ENCODE measurements at places on chromosomes 6 and 20.

DNA sequence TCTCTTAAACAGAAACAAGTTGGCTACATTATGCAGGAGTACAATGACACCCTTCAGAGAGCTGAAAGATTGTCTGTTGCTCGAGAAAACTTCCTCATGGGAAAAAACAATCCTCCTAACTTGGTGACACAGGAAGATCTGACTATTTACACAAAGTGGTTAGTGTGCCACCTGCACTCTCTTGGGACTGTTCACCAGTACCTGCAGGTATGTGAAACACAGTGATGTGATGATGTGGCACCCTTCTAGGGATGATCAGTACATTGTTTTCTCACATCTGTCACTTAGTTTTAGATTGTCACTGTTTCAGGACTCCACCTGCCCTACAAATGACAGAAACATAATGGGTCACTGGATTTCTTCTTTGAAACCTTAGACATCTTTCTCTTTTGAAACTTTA lies 101.8 kb downstream of the CEP57L1 start:
- H3K27me3 ChIP-seq = no peaks in the 10 kb centered on the region
- H3K4me3 ChIP-seq = no peak overlapping the region
- no peak overlapping the region for H3K27ac ChIP-seq
- no peaks in the 10 kb centered on the region for H3K36me3 ChIP-seq

- H3K4me1 ChIP-seq = peaks cover 17% of the 10 kb centered on the region
- no peak overlapping the region for H3K4me3 ChIP-seq
- peaks cover 6% of the 10 kb centered on the region for H3K36me3 ChIP-seq
- peak; percentile 30 for DNase-seq
- H3K27me3 ChIP-seq = no peaks in the 10 kb centered on the region
These were observed 6.1 kb downstream of the EDN1 start for GRCh38 chr6:12296255-12296573.

DNA sequence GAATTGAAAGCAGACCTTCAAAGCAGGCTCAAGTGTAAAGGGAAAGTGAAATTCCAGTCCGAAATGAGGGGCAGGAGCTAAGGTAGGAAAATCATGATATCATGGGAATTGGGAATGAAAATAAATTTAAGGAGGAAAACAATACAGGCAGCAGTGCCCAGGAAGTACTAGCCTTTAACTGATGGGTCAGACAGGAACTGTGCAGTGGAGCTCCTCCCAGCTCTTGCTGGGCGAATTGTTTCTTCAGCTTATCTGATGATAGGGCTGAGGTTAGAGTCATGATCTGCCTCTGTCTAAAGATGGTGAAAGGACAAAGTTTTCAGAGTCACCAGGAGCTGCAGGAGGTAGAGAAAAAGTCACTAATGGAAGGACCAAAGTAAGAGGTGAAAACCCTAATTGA lies 457.9 kb upstream of the PTCHD4 start:
- H3K36me3 ChIP-seq = no peaks in the 10 kb centered on the region
- no peak overlapping the region for H3K27ac ChIP-seq
- no peaks in the 10 kb centered on the region for H3K27me3 ChIP-seq
- no peak overlapping the region for H3K4me3 ChIP-seq
- peaks cover 6% of the 10 kb centered on the region for H3K4me1 ChIP-seq

- peaks cover 30% of the 10 kb centered on the region for H3K36me3 ChIP-seq
- no peak overlapping the region for H3K4me3 ChIP-seq
These were observed 107.4 kb downstream of the RPP40 start for GRCh38 chr6:4896401-4896800.

- H3K4me3 ChIP-seq = no peak overlapping the region
- no peak overlapping the region for H3K27ac ChIP-seq
- DNase-seq = no peak
- peaks cover 5% of the 10 kb centered on the region for H3K36me3 ChIP-seq
- peaks cover 22% of the 10 kb centered on the region for H3K4me1 ChIP-seq
- H3K27me3 ChIP-seq = no peaks in the 10 kb centered on the region
These were observed 31.2 kb downstream of the RREB1 start for GRCh38 chr6:7138921-7139358.

GRCh38 chr20:1144401-1145172 lies 26.2 kb downstream of the PSMF1 start:
- no peak overlapping the region for H3K27ac ChIP-seq
- no peaks in the 10 kb centered on the region for H3K27me3 ChIP-seq
- no peaks in the 10 kb centered on the region for H3K4me1 ChIP-seq

GRCh38 chr6:40743226-40743625 lies 156.1 kb upstream of the LRFN2 start:
- no peak overlapping the region for H3K27ac ChIP-seq
- H3K27me3 ChIP-seq = no peaks in the 10 kb centered on the region
- H3K4me3 ChIP-seq = no peak overlapping the region
- H3K4me1 ChIP-seq = no peaks in the 10 kb centered on the region
- H3K36me3 ChIP-seq = no peaks in the 10 kb centered on the region

GRCh38 chr20:51100617-51101016 lies 77.7 kb upstream of the KCNG1 start:
- no peak overlapping the region for H3K4me3 ChIP-seq
- no peaks in the 10 kb centered on the region for H3K36me3 ChIP-seq
- no peaks in the 10 kb centered on the region for H3K4me1 ChIP-seq
- H3K27ac ChIP-seq = no peak overlapping the region
- DNase-seq = no peak
- no peaks in the 10 kb centered on the region for H3K27me3 ChIP-seq

GRCh38 chr6:62043084-62043483 lies 242.9 kb downstream of the KHDRBS2 start:
- H3K27ac ChIP-seq = no peak overlapping the region
- no peaks in the 10 kb centered on the region for H3K4me1 ChIP-seq
- no peak overlapping the region for H3K4me3 ChIP-seq
- no peaks in the 10 kb centered on the region for H3K27me3 ChIP-seq

DNA sequence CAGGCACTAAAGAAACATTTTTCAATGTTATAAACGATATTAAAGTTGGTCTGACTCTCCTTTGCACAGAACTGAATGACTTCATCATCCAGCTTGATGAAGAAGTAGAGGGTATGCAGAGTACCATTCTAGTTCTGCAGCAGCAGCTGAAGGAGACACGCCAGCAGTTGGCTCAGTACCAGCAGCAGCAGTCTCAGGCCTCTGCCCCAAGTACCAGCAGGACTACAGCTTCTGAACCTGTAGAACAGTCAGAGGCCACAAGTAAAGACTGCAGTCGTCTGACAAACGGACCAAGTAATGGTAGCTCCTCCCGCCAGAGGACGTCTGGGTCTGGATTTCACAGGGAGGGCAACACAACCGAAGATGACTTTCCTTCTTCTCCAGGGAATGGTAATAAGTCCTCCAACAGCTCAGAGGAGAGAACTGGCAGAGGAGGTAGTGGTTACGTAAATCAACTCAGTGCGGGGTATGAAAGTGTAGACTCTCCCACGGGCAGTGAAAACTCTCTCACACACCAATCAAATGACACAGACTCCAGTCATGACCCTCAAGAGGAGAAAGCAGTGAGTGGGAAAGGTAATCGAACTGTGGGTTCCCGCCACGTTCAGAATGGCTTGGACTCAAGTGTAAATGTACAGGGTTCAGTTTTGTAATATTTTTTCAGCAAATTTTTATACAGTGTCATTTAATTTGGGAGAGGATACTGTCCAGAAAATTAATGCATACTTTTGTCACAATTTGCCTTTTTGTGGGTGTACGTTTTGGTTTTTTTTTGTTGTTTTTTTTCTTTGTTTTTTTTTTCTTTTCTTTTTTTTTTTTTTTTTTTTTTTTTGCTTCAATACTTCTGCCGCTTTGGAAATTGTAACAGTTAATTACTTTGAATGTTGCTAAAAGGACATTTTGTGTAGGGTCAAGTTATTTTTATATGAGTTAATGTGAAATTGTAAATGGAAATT lies 6.6 kb upstream of the ACAT2 start:
- no peak overlapping the region for H3K4me3 ChIP-seq
- H3K36me3 ChIP-seq = peaks cover 22% of the 10 kb centered on the region
- H3K4me1 ChIP-seq = peaks cover 2% of the 10 kb centered on the region
- no peak overlapping the region for H3K27ac ChIP-seq
- DNase-seq = peak; percentile 59

GRCh38 chr20:20582734-20583133 lies 129.7 kb downstream of the RALGAPA2 start:
- DNase-seq = no peak
- no peak overlapping the region for H3K4me3 ChIP-seq
- H3K4me1 ChIP-seq = no peaks in the 10 kb centered on the region
- H3K27ac ChIP-seq = no peak overlapping the region

DNA sequence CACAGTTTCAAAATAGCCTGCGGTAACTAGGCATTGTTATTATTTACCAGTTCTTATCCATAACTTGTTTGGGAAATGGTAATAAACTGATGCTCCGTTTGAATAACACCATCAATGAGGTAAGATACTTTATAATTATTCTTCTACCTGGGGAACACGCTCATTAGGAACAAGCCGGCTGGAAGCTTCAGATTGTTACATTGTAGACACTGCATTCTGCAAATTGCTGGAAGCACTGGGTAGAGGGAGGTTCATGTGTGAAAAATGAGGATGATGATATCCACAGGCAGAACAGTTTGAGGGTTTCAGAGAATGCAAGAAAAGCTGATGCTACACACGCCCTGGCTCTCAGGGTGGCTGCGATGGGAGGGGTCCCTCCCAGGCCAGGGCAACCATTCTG lies 560.6 kb upstream of the AGPAT4 start:
- no peak overlapping the region for H3K27ac ChIP-seq
- H3K4me3 ChIP-seq = no peak overlapping the region
- no peaks in the 10 kb centered on the region for H3K27me3 ChIP-seq

DNA sequence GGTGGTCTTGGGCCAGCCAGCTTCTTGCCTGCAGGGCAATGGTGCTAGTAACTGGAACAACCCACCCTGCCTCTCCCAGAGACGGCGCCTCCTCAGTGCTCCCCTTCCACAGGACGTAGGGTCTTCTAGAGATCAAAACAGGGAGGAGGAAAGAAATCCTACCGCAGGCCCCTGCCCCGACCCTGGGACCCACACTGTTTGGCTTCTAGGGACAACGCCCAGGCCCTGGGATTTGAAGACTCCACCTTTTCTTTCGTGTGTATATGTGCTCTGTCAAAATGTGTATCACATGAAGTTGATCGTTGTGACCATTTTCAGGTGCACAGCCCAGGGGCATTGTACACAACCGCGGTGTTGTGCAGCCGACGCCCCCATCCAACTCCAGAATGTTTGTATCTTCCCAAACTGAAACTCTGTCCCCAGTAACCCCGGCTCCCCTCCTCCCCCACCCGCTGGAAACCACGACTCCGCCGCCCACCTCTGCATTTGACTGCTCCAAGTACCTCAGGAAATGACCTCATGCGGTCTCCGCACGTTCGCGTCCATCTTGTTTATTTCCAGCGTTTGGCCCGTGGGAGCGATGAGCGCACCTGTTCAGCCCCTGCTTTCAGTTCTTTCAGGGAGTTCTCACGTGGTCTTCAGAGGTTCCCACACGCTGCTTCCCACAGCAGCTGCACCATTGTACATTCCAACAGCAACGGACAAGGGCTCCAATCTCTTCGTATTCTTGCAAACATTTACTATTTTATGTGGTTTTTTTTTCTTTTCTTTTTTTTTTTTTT lies 3.4 kb upstream of the BHLHE23 start:
- H3K4me3 ChIP-seq = peak overlapping the region; percentile 23
- H3K27ac ChIP-seq = no peak overlapping the region
- peaks cover 38% of the 10 kb centered on the region for H3K27me3 ChIP-seq
- DNase-seq = no peak

GRCh38 chr6:3422435-3423070 lies 34.3 kb downstream of the SLC22A23 start:
- H3K4me3 ChIP-seq = no peak overlapping the region
- no peak for DNase-seq
- no peaks in the 10 kb centered on the region for H3K27me3 ChIP-seq
- no peaks in the 10 kb centered on the region for H3K36me3 ChIP-seq
- peaks cover 25% of the 10 kb centered on the region for H3K4me1 ChIP-seq

DNA sequence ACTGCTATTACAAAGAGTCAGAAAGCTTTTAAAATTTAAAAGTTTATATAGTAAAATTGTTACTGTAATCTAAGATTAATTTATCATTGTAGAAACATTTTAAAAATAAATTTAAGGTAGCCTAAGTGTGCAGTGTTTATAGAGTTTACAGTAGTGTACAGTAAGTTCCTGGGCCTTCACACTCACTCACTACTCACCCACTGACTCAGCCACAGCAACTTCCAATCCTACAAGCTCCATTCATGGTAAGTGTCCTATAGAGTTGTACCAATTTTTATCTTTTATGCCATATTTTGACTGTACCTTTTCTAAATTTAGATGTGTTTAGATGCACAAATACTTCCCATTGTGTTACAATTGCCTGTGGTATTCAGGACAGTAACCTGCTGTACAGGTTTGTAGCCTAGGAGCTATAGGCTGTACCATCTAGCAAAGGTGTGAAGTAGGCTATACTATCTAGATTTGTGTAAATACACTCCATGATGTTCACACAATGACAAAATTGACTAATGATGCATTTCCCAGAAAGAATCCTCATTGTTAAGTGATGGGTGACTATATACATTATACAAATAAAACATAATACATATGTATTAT lies 10.2 kb upstream of the TMEM170B start:
- peaks cover 4% of the 10 kb centered on the region for H3K4me1 ChIP-seq
- H3K27ac ChIP-seq = no peak overlapping the region
- peak; percentile 65 for DNase-seq
- H3K4me3 ChIP-seq = no peak overlapping the region
- no peaks in the 10 kb centered on the region for H3K27me3 ChIP-seq
- H3K36me3 ChIP-seq = no peaks in the 10 kb centered on the region

- DNase-seq = peak; percentile 87
- H3K4me3 ChIP-seq = no peak overlapping the region
- H3K36me3 ChIP-seq = no peaks in the 10 kb centered on the region
These were observed 82.3 kb upstream of the CD83 start for GRCh38 chr6:14035071-14035847.

DNA sequence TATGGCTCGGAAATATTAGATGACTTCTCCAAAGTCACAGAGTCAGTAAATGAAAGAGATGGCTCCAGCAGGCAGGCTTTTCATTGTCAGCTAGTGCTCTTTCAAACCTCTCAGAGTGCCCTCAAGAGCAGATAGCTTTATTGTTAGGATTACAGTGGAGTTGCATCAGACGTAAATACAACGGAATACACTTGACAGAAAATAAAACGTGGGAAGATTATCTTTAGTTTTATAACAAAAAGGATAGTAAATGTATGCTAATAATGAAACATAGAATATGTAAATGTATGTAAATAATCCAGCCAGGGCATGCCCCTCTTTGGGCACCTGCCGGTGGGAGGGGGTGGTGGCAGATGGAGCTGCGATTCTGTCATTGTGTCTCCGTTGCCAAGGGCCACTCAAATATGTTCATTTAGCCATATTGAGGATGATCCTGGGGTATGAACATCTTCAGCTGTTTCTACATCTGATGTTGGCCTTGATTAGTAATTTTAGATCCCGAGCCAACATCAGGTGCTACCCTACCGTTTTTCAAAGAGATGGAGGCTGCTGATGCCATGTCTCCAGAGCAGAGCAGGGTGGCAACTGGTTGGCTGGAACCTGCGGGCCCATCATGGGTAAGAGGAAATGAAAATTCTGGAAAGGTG lies 358.3 kb upstream of the SULF2 start:
- H3K27ac ChIP-seq = no peak overlapping the region
- H3K36me3 ChIP-seq = no peaks in the 10 kb centered on the region
- H3K4me1 ChIP-seq = no peaks in the 10 kb centered on the region
- DNase-seq = no peak

DNA sequence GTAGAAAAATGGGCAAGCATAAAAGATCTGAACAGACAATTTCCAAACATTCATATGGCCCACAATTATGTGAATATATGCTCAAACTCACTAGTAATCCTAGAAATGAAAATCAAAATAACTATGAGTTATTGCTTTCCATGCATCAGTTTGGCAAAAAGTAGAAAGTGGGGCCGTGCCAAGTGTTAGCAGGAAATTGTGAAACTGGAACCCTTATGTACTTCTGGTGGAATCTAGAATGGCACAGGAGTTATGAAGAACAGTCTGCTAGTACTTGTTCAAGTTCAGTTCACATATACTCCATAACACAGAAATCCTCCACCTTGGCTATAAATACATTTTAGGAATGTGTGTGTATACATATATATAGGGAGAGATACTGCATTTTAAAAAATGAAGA lies 89.8 kb downstream of the EYA2 start:
- H3K4me1 ChIP-seq = peaks cover 3% of the 10 kb centered on the region
- no peaks in the 10 kb centered on the region for H3K27me3 ChIP-seq
- DNase-seq = no peak
- no peaks in the 10 kb centered on the region for H3K36me3 ChIP-seq
